ENCODE measurements at places on chromosomes 12 and 14. TPM values are rescaled to one million over a fixed set of nuclear protein-coding genes. Genes with fewer than 3 reads are reported as not detected.
A peak's percentile ranks its signal among the peaks of the same experiment; 100 is the strongest.

SOX5 gene
- 0.34 TPM for total RNA-seq

SOAT2 gene
- 0.15 TPM for total RNA-seq

CLEC2A gene
- not detected for total RNA-seq

TAS2R43 gene
- total RNA-seq, result 0.78 TPM

GRCh38 chr14:34275078-34275477 lies 187.0 kb downstream of the SPTSSA start:
- DNase-seq, result no peak

DNA sequence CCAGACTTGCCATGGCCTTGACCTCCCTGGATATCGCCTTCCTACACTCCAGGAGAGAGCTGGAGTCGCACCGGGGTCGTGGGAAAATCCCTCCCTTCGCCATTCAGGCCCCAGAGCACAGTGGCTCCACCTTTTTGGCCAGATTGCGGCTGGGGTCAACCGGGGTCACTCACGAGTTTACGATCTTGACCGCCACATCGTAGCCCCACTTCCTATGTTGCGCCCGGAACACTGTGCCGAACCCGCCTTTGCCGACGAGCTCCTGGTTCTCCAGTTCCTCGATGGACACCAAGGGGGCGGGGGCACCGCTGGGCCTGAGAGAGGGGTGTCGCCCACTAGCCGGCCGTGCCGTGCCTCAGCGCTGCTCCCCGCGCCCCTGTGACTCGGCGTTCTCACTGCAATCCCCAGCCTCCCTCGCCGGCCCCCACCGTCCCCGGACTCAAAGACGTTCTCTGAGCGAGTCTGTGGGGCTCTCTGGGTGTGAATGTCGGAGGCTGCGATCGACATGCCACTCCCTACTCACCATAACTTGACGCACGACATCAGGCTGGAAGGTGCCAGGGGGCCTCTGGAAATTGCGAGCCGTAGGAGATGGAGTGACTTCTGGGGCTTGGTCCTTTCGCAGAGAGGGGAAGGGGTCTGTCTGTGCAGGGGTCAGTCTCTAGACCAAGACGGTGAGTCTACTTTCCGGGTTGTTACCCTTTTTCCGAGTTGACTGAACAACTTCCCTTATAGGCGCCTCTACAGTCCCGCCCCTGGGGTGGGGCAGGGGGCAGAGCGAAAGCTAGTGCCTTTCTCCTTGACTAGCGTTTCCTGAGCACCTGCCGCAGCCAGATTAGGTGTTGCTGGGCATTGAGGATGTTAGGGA lies at the start of gene RIPK3:
Gene RIPK3, minus strand, starts transcription at position 708 of the 868 bp plus-strand sequence. Its CDS starts 165 bp downstream, at position 543.
- peak; percentile 62 for DNase-seq

DNA sequence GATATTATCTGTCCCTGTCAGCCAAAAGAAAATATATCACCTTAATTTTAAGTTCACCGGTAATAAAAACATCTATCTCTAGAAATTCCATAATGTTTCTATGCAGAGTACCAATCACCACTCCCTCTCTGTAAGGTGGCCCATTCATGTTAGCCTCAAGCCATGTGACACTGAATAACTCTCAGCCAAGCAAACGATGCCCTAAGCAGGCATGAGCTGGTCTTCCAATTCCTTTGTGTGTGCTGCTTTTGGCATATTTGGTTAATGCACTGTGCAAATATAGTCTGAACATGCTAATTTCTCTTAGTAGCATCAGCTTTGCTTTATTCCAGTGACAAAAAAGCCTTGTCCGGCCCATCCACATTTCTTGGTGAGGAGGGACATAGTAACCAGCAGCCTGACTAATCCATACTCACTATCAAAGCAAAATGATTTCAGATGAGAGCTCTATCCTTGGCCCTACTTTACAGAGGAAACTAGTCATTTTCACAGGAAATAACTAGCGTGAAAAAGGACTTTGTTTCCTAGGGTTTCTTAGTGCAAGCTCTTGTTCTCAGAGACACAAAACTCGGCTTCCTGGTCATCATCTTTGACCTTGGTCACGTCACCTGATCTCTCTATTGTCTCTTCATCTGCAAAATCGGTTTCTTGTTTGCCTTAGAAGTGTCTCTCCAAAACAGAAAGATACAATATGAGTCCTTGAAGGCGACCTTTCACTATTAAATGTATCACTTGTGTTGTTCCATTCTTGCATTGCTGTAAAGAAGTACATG lies 59.2 kb upstream of the RTRAF start:
- DNase-seq, result no peak

DNA sequence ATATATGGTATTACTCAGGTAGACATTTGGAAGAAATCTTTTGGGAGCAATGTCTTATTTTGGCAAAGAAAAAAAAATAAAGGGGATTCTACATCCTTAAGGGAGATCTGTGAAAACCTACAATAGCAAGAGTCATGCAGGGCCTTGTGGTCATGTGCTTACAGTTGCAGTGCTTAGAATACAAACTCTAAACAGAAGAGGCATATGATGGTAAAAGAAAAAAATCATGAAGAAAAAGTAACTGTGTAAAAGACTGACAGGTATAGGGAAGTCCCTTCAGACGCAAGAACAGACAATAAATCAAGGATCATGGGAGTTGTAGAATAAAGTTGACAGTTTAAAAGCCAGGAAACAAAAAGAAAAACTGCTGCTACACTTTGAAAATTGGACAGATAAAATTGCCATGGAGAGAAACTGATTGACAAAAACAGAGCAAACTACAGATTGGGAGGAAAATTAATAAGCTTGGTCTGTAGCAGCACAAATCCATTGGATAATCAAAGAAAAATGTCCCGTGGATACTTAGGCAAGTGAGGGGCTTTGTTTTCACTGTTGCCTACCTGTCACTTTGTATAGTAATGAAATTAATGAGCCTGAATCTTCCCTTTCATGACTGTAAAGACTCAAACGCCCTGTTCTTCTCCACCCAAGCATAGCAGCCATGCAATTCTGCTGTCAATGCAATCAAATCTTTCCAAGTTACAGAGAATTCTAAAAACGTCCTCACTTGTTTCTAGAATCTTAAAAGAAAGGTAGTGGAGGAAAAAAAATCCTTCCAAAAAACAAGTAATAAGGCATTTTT lies 402.0 kb downstream of the SYT1 start:
- no peak for DNase-seq

GRCh38 chr12:112932485-112933128 lies 5.7 kb upstream of the OAS3 start:
- DNase-seq, result no peak

DNA sequence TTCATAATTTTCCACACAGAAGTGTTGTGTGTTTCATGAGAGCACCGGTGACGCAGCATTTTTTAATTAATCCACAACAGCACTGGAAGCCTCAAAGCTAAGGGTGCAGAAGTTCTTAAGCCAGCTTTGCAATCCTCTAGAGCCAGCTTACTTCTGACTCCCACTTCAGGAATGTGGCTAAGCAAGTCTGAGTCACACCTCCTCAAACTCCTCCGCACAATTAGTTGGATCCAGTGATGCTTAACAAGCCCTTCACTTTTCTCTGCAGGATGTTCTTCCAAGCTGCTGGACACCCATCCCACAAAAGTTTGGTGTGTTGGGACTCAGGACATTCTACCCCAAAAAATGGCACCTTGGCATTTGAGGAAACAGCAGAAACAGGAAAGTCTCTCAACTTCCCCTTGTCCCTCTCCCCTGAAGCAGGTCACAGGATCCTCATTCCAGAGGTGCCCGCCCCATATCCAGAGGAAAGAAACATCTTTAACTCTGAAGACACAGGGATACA lies 210.0 kb downstream of the PPM1H start:
- no peak for DNase-seq

Data from activated T-cell treated with anti-CD3 and anti-CD28 coated beads, Interleukin-2, amount 50 U/mL, for 4 hours (primary cell).